Activated CD8-positive, alpha-beta T cell treated with anti-CD3 and anti-CD28 coated beads for 36 hours (primary cell): ENCODE measurements at places on chromosomes 6 and 20. TPM values are rescaled to one million over a fixed set of nuclear protein-coding genes. Genes with fewer than 3 reads are reported as not detected.

Gene IL17F
- total RNA-seq, result 0.76 TPM

Gene SLC12A5
- total RNA-seq, result not detected

Gene LY6G6D
- total RNA-seq, result not detected

DNA sequence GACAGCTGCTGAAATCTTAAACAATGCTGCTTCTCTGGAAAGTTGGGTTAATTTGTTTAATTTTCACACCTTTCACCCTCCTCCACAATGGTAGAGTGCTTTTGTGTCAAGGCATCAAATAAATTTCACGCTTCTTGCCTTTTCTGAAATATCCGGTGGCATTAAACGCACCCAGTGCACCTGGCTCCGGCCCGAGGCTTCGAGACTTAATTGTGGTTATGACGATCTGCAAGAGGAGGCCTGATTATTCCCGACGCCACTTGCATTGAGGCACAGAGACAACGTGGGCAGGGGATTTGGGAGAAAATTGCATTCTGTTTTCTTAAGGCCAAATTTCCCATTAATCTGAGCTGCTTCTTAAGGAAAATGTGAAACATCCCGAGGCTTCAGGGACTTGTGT lies 152.2 kb downstream of the CDH4 start:
- H3K27ac ChIP-seq, result no peak overlapping the region
- no peaks in the 10 kb centered on the region for H3K27me3 ChIP-seq
- H3K4me1 ChIP-seq, result no peaks in the 10 kb centered on the region

GRCh38 chr20:61457725-61458124 lies 205.7 kb downstream of the CDH4 start:
- DNase-seq, result no peak
- H3K4me3 ChIP-seq, result no peak overlapping the region
- H3K27ac ChIP-seq, result no peak overlapping the region
- H3K4me1 ChIP-seq, result no peaks in the 10 kb centered on the region

GRCh38 chr6:20538131-20538662 lies 3.9 kb downstream of the CDKAL1 start:
- peaks cover 29% of the 10 kb centered on the region for H3K36me3 ChIP-seq
- peaks cover 58% of the 10 kb centered on the region for H3K4me1 ChIP-seq
- H3K4me3 ChIP-seq, result no peak overlapping the region
- no peak for DNase-seq
- no peaks in the 10 kb centered on the region for H3K27me3 ChIP-seq

DNA sequence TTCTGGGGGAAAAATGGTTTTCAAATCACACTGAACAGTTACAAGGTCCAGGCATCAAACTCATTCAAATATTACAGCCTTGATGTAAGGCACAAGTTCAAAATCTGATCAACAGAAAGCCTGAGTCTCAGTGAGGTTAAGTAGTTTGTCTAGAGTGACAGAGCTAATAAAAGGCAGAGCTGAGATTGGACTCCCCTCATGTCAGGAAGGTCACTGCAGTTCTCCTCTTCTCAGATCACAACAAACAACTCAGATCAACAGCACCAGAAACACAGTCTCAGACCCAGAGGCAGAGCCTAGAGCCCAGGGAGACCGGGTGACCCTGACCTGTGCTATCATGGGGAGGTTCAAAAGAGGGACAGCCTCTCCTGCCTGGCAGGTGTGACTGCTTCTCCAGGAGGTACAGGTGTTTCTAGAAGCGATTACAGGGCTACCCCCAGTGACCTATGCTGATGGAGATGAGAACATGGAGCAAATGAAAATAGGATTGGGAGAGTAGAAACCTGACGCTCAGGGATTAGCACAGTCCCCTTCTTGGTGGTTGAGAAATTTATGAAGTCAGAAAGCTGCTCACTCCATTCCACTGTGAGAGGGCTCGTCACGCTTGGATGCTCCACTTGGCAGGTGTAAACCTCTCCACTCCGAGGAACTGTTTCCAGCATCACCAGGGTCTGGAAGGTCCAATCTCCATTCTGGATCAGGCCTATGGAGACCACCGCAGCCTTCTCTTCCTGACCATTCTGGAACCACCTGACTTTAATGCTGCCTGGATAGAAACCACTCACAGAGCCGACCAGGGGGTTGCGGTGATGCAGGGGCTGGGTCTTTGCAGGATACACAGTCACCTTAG lies 24.3 kb upstream of the HLA-DRB5 start:
- peaks cover 5% of the 10 kb centered on the region for H3K27me3 ChIP-seq
- H3K4me3 ChIP-seq, result no peak overlapping the region
- H3K36me3 ChIP-seq, result no peaks in the 10 kb centered on the region
- H3K4me1 ChIP-seq, result no peaks in the 10 kb centered on the region
- H3K27ac ChIP-seq, result no peak overlapping the region

GRCh38 chr6:149080511-149080910 lies 237.0 kb upstream of the TAB2 start:
- H3K27ac ChIP-seq, result no peak overlapping the region
- DNase-seq, result no peak
- peaks cover 62% of the 10 kb centered on the region for H3K4me1 ChIP-seq
- H3K27me3 ChIP-seq, result no peaks in the 10 kb centered on the region
- H3K36me3 ChIP-seq, result no peaks in the 10 kb centered on the region
- no peak overlapping the region for H3K4me3 ChIP-seq

- peaks cover 43% of the 10 kb centered on the region for H3K4me1 ChIP-seq
- no peak for DNase-seq
- no peaks in the 10 kb centered on the region for H3K27me3 ChIP-seq
- H3K4me3 ChIP-seq, result no peak overlapping the region
- H3K27ac ChIP-seq, result no peak overlapping the region
Observed at GRCh38 chr6:37928217-37928616, 108.7 kb downstream of the ZFAND3 start.

GRCh38 chr20:24998631-24999445 lies 6.3 kb upstream of the APMAP start:
- H3K36me3 ChIP-seq, result peaks cover 11% of the 10 kb centered on the region
- no peaks in the 10 kb centered on the region for H3K27me3 ChIP-seq
- H3K27ac ChIP-seq, result no peak overlapping the region
- H3K4me3 ChIP-seq, result no peak overlapping the region
